Left lobe of liver (tissue), 2 donors: ENCODE measurements at places on chromosomes 4 and X. TPM values are rescaled to one million over a fixed set of nuclear protein-coding genes. Genes with fewer than 3 reads are reported as not detected.

DCX gene
- total RNA-seq, result not detected

CPZ gene
- 0.45 TPM for total RNA-seq

GYPE gene
- not detected for total RNA-seq

IL2RG gene
- 1.9 TPM for total RNA-seq

RNF128 gene
- 39.3 TPM for total RNA-seq

NAP1L3 gene
- total RNA-seq, result 0.30 TPM

SRD5A3 gene
- 12.1 TPM for total RNA-seq

HSFX1 gene
- total RNA-seq, result 0.78 TPM

- DNase-seq, result no peak
Measured at GRCh38 chr4:1760521-1761071, 32.5 kb upstream of the FGFR3 start.

DNA sequence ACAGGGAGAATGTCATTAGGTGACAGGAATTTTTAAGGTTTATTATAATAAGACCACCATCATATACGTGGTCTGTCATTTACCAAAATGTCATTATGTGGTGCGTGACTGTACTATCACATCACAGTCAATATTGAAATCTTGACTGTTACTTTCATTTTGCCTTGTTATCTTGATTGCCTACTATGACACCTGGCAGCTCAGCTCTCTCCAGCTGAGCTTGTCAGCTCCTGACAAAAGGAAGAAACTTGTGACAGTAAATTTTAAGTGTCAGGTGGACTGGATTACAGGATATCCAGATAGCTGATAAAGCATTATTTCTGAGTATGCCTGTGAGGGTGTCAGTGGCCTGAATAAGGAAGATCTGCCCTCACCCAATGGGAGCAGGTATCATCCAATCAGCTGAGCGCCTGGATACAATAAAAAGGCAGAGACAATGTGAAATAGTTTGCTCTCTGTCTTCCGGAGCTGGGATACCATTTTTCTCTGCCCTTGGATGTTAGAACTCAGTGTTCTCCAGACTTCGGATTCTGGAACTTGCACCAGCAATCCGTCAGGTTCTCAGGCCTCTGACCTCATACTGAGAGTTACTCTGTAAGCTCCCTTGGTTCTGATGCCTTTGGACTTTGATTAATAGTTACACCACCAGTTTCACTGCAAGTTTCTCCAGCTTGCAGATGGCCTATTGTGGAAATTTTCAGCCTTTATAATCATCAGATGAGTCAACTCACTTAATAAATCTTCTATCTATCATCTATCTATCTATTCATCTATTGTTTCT is 1454.7 kb upstream of the IGFBP7 start:
- DNase-seq, result no peak

GRCh38 chr4:8393593-8394038 is 46.9 kb downstream of the ACOX3 start:
- no peak for DNase-seq

GRCh38 chr4:152062936-152063620 is 302.3 kb upstream of the GATB start:
- no peak for DNase-seq

GRCh38 chr4:143178923-143179322 is 5.8 kb upstream of the USP38 start:
- DNase-seq, result no peak

DNA sequence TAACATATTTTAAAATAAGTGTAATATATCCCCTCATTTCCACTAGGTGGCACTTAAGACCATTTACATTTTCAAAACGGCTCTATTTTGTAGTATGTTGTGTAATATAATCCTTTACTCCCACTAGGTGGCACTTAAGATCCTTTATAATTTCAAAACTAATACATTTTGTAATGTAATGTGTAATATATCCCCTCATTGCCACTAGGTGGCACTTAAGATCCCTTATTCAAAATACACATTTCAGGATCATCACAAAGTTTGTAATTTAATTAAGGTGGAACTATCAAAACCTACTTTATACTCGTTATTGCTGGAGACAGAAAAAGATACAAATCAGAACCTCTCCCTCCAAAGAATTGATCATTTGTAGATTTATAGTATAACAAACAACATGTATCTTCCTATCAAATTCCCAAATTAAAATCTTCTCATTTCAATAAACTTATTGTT is 132.5 kb downstream of the ARHGAP6 start:
- no peak for DNase-seq

DNA sequence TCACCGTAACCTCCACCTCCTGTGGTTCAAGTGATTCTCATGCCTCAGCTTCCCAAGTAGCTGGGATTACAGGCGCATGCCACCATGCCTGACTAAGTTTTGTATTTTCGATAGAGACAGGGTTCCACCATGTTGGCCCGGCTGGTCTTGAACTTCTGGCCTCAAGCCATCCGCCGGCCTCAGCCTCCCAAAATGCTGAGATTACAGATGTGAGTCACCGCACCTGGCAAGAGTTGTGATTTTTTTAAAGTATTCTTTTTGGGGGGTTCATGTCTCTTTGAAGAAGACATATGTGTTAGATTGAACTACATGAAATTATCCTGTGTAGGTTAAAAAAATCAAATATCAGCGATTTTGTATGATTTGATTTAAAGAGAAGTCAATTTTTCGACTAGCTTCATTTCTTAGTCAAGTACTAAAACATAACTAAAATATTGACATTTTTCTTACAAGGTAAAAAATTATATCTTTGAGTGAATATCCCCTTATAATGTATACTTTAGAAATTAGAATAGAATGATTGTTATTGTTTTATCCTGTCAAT is 60.3 kb upstream of the ANTXR2 start:
- no peak for DNase-seq

DNA sequence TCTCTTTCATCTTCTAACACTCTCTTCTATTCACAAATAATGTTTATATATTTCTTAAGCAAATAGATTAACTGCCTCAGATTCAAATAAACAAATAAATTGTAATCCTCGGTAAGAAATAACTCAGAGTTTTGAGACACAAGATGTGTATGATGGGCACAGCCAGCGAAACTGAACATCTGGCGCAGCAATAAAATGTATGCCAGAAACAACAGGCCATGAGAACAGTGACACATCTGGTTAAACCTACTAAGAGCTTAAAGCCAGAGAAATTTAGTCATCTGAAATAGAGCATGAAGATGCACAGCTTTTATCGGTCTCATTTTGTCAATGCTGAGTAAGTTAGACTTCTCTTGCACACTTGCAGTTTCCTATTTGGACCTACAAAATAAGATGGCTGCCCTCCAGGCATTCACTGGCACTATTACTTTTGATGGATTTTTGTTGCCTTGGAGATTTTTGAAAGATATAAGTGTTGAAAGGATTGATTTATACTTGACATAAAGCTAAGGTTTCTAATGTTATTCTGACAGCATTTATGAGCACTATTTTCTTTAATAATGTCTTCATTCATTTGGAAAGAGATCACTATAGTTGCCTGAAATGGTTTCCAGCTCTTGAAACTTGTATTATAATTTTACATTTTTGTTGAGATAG is 1444.0 kb downstream of the PCDH18 start:
- no peak for DNase-seq

GRCh38 chr4:121277194-121278105 is 103.4 kb downstream of the QRFPR start:
- DNase-seq, result no peak

DNA sequence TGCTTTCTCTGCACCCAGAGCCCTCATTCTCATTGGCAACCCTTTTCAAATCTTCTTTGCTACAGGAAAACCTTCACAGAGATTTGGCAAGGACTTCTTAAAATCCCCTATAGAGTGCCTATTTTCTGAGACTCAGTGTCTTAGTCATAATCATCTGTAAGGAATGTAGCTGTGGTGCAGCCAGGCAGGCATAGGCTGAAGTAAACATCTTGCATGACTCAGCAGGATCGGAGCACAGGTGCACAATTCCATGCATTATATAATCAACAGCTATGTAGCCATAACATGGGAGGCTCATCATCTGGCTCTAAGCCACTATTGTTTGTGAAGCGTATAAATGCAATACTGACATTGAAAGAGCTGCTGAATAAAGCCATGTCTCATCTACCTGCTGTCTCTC is 368.8 kb downstream of the MAGEE1 start:
- DNase-seq, result no peak

- no peak for DNase-seq
Measured at GRCh38 chrX:117957128-117957527, 159.5 kb downstream of the KLHL13 start.

GRCh38 chr4:7041801-7042502 is 1.2 kb upstream of the TADA2B start:
- DNase-seq, result no peak

- DNase-seq, result no peak
Measured at GRCh38 chrX:74133156-74133796, 170.7 kb upstream of the ZCCHC13 start.

GRCh38 chr4:27278615-27279375 is 418.2 kb downstream of the STIM2 start:
- no peak for DNase-seq

- DNase-seq, result no peak
Measured at GRCh38 chr4:85777908-85778631, 303.1 kb downstream of the ARHGAP24 start.

DNA sequence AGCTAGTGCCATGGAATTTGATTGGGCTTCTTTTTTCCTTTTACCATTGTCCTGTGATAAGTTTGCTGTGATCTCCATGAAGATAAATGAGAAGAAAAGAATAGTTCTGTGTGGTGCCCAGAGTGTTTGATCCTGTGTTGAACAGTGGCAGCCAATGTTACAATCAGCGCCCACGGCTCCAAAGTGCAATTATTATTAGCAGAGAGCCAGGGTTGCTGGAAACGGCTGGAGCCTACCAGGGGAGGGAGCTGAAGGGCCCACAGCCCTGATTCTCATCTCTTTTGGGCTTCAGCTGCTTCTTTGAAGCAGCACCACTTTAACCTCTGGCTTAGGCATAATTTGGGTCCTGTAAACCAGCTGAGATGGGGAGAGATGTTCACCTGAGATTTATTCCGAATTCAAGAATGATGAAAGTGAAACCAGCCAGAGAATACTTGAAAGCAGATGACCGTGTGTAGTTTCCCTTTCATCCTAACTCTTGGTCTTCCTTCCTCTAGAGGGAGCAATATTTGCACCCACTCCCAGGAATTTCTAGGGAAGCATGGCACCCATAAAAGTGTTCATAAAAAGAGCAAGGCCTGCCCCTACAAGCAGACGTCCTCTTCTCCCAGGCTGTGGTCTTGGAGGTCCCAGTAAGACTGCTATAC is 298.3 kb downstream of the EVC2 start:
- no peak for DNase-seq

DNA sequence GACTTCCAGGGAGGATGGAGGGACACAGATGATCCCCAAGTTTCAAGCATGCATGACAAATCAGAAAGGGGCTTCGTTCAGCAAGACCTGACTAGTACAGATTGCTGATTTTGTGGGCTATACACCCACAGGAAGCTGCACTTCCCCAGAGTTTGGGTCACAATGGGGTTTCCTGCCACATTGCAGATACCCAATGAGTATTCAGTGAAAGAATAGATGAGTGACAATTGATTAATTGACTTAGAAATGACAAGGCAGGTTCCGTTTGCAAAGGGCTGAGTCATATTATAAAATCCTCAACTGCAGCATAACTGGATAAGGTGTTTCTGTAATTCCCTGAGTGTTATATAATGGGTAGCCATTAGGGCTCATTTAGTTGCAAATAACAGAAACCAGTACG is 146.6 kb upstream of the TBL1X start:
- no peak for DNase-seq

DNA sequence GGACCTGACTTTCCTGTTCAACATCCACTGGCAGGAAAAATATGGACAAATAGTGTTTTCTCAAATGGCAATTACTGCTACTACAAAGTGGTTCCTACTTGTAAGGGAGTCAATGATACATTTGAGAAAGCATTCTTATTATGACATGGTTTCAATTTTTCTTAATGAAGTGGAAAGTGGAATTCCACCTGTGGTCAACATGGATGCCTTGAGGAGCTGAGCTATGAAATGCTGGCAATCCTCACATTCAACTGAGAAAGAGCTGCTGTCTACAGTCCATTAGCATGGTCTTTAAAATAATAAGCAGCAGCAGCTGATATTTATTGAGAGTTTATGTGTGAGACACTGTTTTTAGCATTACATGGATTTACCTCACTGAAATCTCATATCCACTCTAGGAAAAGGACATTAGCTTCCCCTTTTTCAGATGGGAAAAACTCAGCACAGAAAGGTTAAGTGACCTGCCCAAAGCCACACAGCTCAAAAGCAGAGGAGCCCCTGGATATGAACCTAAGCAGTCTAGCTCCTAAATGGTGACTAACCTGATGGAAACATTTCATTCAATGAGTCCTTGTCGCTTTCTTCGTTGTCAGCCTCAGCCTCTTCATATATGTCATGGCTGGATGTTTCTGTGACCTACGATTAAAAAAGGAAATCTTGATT is 29.2 kb downstream of the MAP7D3 start:
- no peak for DNase-seq

DNA sequence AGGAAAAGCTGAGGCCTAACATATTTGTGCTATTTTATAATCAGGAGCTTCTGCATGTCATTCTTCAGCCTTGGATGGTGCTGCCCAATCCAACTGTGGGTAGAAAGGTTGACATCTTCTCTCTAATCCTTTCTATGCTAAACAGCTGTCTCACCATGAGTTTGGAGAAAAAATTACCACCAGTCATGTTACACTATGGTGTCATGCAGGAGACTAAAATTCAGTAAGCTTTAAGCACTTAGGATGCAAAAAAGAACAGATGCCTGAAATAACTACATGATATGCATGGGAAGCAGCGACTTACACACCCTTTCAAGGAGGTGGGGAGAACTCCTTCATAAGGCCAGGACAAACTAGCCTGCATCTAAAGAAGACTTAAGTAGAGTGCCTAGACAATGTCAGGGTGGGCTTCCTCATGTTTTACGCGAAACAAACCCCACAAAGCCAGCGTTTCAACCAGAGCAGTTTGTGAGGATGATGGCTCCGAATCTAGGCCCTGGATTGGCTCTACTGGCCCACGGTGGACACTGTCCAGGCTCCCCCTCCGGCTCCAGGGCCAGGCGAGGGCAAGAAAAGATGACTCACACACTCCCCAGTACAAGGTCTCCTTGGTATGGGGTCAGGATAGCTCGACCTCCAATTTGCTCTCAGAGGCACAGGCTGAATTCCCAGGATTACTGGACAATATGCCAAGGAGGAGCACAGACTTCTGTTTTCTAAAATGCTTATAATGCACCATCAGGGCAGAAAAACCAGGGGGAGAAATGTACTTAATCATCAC is 45.1 kb downstream of the STX18 start:
- DNase-seq, result no peak

- no peak for DNase-seq
Measured at GRCh38 chr4:153198719-153199118, 5.5 kb upstream of the TRIM2 start.

DNA sequence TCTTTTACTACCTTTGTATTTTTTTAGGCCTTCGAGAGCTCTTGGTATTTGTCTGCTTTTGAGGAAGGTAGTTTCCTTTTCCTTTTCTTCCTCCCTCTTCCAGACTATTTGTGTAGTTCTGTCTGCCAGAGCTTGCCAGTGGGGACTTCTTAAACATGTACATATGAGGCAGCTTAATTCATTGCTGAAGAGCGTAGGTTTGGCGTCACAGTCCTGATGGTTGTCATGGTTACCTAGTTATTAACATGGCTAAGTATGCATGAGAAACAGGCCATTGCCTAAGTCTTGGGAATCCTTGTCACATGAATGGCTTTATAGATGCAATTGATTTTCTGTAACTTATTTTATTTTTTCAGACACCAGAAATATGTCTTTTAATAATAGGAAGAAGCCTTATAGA is 48.5 kb upstream of the ARMCX2 start:
- DNase-seq, result no peak

GRCh38 chr4:54727346-54727745 is 69.6 kb downstream of the KIT start:
- no peak for DNase-seq
